Right lung (tissue), 10 donors: ENCODE measurements at places on chromosomes 16 and 17.

- no peak for DNase-seq
Measured at GRCh38 chr17:51261024-51261963, 948 bp downstream of the UTP18 start.

DNA sequence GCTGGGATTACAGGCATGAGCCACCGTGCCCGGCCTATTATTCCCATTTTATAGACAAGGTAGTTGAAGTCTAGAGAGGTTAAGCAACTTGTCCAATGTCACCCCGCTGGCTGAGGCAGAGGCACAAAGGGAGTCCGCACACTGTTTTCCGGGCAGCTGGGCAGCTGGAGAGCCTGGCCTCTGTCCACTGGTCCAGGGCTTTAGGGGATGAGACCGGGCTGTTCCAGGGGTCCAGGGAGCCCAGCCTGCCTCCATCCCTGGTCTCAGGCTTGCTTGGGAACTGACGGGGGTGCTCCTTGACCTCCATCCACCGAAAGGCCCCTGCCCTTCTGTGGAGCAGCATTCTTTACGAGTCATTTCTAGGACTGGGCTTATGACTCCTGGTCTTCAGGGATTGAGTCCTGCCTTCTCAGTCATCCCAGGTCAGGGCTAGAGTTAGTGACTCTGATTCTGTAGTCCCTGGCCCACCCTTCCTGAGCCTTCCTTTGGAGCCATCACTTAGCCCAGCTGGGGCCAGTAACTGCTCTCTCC lies 37.5 kb downstream of the SOCS3 start:
- no peak for DNase-seq

DNA sequence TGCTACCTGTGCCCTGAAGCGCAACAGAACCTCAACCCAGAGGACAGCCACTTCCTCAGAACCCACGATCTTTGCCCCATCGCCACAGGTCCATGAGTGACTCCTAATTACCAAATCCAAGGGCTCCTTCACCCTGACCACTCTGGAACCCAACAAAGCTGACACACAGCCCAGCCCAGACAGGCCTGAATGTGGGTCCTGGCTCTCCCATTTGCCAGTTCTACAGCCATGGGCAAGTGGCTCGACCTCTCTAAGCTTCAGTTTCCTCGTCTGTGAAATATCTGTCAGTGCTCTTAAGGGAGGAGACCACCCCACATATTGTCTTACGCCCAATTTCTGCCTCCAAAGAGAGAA lies 18.0 kb upstream of the ENDOV start:
- no peak for DNase-seq

DNA sequence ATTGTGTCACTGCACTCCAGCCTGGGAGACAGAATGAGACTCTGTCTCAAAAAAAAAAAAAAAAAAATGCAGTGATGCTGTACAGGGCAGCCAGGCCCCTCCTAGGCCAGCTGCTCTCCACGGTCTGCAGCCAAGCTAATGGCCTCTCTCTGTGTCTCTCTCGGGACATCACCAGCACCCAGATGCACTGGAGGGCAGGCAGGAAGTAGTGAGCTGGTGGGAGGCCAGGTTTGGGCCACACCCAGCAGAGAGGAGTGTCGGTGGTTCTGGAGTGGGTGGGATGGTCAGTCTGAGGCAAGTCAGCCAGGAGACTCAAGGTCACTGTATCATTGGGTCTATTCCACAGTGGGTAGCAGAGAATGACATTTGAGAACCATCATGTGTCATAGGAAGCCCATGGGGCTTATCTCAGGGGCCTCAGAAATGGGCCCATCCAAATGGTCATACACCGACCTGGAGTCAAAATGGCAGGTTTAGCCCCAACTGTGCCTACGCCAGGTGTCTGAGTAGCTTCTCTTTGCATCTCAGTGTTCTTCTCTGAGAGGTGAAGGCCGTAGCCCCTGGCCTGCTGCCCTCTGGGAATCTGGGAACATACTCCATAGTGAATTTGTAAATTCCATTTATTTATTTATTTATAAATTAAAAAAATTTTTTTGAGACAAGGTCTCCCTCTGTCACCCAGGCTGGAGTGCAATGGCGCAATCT lies 22.7 kb downstream of the WNT9B start:
- DNase-seq: no peak

DNA sequence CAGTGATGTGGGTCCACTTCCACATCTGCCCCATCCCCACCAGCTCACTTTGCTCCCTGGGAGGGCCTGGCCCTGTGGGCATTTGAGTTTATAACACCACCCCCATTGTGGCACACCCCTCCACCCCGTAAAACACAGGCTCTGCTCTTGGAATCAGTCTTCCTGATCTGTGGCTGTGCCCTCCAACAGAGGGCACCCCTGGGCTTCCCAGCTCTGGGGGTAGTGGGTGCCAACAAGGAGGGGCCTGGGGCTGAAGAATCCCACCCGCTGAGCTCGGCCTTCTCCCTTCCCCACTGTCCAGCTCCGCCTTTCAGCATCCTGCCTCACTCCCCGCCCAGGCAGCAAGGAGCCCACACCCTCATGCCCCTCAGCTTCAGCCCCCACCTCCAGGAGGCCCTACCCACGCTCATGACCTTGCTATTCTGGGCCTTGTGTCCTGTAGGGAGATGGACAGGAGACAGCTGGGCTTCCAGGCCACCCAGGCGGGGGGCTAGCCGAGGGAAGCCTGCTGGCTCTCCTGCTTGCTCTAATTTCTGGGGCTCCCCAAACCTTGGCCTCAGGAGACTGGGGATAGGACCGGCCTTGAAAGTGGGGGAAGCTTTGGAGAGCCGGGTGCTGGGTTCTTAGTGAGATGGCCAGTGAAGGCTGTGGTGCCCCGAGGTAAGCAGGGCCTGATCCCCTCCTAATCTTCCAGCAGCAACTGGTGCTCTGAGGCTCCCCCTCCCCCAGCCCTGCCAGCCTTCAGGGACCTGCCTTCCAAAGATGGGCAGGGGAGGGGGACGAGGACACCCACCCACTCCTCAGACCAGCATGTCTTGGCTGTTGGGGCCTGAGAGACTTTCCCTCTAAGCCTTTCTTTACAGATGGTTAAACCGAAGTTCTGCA lies 2.9 kb upstream of the ATP2A1 start:
- no peak for DNase-seq

DNA sequence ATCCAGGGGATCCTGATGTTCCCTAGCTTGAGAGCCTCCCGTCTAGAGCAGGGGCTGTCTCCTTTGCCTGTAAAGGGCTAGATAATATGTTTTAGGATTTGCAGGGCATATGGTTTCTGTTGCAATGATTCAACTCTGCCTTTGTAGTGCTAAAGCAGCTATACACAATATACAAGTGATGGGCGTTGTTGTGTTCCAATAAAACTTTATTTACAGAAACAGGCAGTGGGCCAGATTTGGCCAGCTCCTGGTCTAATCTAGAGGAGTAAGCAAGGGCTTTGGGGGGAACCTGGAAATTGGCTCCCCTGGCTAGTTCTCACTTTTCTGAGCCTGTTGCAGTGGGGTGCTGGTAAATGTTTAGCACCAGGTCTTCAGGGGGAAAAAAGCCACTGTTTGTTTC lies 13.8 kb downstream of the WWOX start:
- DNase-seq: no peak

- no peak for DNase-seq
Measured at GRCh38 chr16:69031877-69032301, 73.6 kb upstream of the HAS3 start.

- no peak for DNase-seq
Measured at GRCh38 chr17:30414486-30414885, 35.8 kb downstream of the CPD start.

GRCh38 chr17:17736205-17737183 lies 55.2 kb downstream of the RAI1 start:
- DNase-seq: no peak

GRCh38 chr16:14600164-14600563 lies 29.9 kb downstream of the PARN start:
- DNase-seq: no peak

DNA sequence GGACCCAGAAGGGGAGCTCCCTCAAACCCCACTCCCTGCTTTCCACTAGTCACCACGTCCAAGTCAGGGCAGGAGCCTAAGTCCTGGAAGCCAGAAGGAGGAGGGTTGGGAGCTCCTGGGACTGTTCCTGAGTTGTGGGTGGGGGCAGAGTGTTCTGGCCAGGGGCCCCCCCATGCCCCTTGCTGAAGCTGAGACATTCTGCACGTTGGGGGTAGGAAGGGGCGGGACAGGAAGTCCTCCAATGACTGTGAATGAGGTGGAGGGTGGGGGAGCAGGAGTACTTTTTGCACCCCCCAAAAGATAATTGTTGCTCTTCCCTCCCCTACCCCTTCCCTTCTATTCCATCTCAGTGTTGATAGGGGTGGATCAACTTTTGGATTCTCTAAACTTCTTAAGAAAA lies 21.4 kb upstream of the C17orf113 start:
- no peak for DNase-seq

- no peak for DNase-seq
Measured at GRCh38 chr17:57876023-57876865, 26.4 kb upstream of the MRPS23 start.

- no peak for DNase-seq
Measured at GRCh38 chr16:15971440-15971815, 22.0 kb downstream of the ABCC1 start.

- no peak for DNase-seq
Measured at GRCh38 chr17:48262982-48263730, 155.6 kb downstream of the SNX11 start.
